ENCODE measurements at places on chromosomes 1 and 21.
A peak's percentile ranks its signal among the peaks of the same experiment; 100 is the strongest.

DNA sequence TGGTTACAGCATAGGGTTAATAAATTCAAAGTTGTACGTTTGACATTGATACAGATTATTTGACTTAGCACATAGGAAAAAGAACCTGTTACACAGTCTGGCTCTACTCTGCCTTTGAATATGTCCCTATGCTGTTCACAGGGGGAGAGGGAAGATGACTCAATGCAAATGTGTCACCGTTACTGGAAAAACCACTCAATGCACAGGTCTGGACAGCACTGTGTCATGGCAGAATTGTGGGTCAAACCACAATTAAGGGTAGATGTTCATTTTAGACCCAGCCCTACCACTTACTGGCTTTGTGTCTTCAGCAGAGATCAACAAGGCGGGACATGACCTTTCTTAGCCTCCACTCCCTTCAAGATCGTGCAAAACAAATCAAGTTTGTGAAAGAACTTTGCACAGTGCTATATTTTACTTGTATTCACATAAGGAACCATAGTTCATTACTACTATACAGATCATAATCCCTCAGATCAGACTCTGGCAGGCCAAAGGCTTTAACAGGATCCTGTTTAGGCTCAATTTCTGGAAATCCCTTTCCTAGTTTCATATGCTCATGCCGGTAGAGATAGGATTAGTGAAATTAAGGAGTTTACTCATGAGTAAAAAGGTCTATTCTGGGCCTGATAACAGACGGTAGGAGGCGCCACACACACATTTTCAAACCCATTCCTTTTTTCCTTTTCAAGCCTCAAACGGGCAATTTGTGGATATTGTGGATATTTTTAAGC, 22.1 kb downstream of the EIF2D start:
- DNase-seq: no peak

GRCh38 chr1:147648933-147649332, 21.4 kb downstream of the ACP6 start:
- no peak for DNase-seq

- no peak for DNase-seq
Measured at GRCh38 chr1:117894078-117894477, 35.3 kb downstream of the GDAP2 start.

GRCh38 chr1:165409657-165410358, 35.1 kb downstream of the RXRG start:
- no peak for DNase-seq

DNA sequence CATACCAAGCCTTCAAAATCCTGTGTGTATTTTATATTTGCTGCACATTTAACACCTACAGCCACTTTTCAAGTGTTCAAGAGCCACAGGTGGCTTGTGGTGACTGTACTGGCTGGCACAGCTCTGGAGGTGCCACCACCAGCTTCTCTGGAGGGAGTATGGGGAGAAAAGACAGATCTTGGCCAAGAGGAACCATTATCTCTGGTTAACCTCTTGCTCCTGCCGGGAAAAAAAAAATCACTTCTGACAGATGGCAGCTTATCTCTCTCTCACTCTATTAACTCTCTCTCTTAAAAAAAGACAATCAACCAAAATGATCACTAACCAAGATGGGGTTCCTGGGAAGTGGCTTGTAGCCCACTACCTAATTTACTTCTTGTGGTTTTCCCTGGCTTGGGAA, 1.2 kb upstream of the RIIAD1 start:
- no peak for DNase-seq

GRCh38 chr1:65068202-65069010, 79.6 kb upstream of the AK4 start:
- no peak for DNase-seq

DNA sequence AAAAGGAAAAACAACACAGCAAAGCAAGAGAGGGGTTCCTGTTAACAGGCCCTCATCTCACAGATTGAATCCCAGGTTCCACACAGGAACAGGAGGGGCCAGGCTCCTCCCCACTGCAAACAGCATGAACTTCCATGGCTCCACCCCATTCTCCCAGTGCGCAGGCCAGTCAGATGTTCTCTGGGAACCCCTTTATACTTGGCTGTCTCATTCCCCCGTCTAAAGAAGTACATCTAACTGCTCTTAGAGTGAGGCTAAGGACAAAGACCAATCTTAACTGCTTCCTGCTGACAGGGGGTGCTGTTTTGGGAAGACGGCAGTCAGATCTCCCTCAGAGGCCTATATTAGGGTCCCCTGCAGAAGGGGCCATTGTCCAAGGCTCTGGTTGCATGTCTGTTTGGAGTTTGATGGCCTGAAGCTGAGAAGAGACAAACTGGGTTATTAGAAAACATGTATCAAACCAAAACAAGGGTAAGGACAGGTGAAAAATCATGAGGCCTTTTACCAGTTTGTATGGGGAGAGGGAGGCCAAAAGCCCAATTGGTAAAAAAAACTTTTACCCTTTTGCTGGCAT, 10.5 kb upstream of the NASP start:
- DNase-seq: no peak

DNA sequence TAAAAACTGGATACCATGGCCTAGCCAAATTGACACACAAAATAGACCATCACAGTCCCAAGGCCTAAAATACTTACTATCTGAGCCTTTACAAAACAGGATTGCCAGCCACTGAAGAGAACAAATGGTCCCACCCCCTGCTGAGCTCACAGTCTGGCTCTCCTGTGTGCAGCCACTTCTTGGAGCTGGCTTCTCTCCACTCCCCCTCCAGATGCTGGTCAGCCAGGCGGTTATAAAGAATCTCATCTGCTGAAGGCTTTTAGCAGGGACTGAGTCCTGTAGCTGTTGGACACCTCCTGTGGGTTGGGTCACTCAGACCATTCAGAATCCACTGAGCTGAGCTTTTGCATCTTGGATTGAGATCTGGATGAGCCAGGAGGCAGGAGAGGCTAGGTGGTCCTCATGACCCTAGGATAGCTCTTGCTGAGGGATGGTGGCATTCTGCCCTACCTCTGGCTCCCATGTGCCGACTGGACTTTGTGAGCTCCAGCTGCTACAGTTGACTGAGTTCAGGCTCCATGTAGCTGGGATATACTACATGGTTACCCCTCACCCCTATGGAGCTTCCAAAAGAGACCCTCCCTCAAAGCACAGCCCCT, 16.1 kb downstream of the OXCT2 start:
- DNase-seq: no peak

DNA sequence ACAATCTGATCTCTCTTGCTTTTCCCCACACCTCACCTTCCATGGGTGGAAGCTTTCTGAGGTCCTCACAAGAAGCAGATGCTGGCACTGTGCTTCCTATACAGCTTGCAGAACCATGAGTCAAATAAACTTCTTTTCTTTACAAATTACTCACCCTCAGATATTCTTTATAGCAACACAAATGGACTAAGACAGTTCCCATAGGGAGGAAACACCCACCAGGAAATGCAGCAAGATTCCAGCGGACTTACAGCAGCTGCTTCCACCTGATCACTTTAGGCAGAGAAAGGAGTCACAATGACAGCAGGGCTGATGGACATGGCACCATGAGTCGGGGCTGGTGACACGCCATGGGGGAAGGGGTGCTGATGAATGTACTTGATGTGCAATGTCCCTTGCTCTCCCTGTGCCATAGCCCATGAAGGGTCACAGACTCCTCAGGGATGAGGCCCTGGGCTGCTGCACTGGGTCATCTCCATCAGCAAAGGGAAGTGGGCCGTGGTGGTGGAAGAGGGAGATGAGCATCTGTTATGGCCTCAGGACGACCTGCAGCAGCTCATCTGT, 53.9 kb downstream of the PRSS38 start:
- DNase-seq: no peak

GRCh38 chr1:1361982-1362423, 3.6 kb upstream of the MXRA8 start:
- no peak for DNase-seq

DNA sequence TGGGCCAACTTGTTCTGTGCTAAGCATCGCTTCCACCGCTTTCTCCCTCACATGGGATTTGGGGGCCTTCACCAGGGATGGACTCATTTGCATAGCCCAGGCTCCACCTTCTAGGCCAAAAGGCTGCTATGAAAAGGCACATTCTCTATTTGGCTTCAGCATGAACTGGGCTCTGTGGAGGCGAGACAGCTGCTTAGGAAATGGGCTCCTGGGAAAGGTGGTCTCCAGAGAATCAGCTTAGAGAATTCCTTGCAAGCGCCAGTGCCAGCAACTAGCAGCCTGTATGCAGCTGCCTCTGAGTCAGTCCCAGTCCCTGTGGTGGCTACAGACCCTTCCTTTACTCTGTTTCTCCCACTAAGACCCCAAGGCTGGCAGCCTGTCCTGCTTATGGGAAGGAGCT, 214.5 kb downstream of the HIVEP3 start:
- no peak for DNase-seq

GRCh38 chr1:94738371-94738770, 81.8 kb upstream of the SLC44A3 start:
- no peak for DNase-seq

DNA sequence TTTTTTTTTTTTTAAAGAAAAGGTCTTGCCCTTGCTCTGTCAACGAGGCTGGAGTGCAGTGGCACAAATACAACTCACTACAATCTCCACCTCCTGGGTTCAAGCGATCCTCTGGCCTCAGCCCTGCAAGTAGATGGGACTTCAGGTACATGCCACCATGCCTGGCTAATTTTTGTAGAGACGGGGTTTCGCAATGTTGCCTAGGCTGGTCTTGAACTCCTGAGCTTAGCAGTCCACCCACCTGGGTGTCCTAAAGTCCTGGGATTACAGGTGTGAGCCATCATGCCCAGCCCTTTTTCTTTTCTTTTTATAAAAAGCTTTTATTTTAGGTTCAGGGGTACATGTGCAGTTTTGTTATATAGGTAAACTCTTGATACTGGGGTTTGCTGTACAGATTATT, 47.2 kb downstream of the TLR5 start:
- DNase-seq: no peak

- DNase-seq: peak; percentile 11
Measured at GRCh38 chr1:67674260-67675011, 10.6 kb upstream of the GADD45A start.

DNA sequence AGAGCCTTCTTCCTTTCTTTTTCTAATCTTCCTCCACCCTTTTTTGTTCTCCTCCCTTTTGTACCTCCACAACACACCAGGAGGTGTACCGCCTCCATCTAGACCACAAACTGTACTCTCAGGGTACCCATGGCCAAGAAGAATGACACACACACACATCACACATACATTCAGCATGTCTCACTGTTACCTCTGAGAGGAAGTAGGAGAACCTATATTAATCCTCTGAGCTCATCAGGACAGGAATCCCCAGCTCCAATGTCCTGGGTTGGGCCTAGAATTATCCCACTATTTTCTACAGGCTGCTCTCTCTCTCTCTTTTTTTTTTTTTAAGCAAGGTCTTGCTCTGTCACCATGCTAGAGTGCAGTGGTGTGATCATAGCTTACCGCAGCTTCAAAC, 36.7 kb downstream of the ATP2B4 start:
- no peak for DNase-seq

DNA sequence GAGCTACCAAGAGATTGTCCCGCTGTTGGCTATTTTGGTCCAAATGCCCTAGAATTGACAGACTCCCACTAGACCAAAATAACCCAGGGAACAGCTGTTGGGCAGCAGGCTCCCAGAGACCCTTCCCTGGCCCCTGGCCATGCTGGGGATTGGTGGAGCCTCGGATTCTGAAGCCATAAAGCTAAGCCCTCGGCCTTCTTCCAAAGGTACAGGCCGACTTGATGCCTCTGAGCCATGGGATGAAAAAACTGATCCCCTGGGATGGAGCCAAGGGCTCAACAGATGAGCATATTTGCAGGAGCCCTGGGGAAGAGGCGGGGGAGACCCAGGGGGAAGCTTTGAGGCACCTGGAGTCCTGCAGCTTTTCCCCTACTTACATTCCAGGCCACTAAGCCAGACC, 1.0 kb upstream of the LRRC38 start:
- DNase-seq: no peak

DNA sequence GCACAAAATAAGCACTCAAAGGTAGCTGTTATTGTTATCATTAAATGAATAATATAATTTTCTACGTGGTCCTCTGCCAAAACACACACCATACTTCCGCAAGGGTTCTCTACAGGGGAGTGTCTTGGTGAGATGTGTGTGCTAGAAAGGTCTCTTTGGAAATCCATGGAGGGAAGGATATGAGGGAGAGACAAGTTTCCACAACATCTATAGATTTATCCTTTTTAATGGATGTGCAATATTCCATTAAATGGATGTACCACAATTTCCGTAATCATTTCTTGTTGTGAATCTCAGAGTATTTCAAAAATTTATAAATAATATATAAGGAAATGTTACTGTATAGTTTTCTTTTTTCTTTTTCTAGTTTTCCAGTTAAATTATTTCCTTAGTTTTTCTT, 2.6 kb upstream of the TNFRSF8 start:
- no peak for DNase-seq

DNA sequence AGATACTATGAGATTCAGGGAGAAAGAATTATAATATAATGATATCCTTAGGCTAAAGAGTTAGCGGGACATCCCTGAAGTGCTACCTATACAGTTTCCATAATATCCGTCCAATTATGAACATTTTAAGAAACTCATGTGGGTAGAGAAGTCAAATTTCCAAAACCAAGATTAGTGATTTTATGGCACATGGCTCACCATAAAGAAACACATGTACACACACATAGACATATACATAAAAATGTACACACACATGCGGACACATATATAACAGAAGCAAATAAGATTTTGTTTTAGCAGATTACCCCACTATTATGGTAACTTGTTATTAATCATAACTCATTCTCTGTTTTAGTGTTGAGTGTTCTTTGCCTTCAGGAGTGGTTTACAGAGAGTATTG, 566.7 kb upstream of the NEGR1 start:
- DNase-seq: no peak

GRCh38 chr21:33238146-33238545, 8.4 kb downstream of the IFNAR2 start:
- no peak for DNase-seq

- no peak for DNase-seq
Measured at GRCh38 chr21:25813917-25814316, 79.1 kb downstream of the GABPA start.

- no peak for DNase-seq
Measured at GRCh38 chr1:32606565-32607371, 43.6 kb downstream of the ZBTB8OS start.

DNA sequence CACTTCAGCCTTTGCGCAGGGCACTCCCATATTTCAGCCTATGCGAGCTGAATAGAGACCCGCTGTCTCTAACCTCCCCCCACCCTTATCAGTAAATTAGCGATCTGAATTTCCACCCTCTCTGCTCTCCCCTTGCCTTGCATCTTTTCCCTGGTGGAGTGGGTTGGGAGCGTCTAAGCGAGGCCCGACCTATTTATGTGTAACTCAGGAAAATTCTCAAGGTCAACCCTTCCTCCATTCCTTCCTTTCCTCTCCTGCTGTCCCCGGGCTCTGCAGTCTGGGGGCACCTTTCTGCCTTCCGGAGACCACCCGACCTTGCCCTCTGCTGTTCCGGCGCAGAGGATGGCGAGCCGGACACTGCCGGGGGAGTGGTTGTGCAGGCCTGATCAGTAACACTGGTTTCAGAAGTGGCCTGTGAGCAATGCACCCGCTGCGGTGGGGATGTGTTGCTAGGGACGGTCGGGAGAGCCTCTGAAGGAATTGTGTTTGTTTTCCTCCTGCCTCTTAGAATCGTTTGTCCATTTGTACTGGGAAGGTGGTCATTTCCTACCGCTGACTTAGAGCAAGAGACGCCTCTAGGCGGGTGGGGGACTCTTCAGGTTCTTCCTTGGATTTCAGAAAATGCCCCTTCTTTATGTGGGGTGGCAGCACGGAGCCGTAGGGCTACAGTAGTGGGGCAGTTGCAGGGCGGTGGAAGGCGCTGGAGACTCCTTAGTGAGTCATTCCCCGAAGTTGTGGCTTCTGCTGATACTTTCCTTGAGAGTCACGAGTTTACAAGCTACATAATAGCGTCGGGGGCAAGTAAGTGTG, 513 bp downstream of the MGST3 start:
- peak; percentile 3 for DNase-seq

- DNase-seq: no peak
Measured at GRCh38 chr1:35810096-35810881, 2.5 kb downstream of the AGO4 start.

Measured in stimulated activated CD8-positive, alpha-beta memory T cell treated with anti-CD3 and anti-CD28 coated beads, Interleukin-2, amount 100 ng/mL, for 1 hour (primary cell).